ENCODE measurements at places on chromosomes 4 and X.

- DNase-seq = no peak
Measured at GRCh38 chr4:27145597-27145996, 285.0 kb downstream of the STIM2 start.

- DNase-seq = peak; percentile 90
Measured at GRCh38 chr4:153142700-153143438, 61.4 kb upstream of the TRIM2 start.

DNA sequence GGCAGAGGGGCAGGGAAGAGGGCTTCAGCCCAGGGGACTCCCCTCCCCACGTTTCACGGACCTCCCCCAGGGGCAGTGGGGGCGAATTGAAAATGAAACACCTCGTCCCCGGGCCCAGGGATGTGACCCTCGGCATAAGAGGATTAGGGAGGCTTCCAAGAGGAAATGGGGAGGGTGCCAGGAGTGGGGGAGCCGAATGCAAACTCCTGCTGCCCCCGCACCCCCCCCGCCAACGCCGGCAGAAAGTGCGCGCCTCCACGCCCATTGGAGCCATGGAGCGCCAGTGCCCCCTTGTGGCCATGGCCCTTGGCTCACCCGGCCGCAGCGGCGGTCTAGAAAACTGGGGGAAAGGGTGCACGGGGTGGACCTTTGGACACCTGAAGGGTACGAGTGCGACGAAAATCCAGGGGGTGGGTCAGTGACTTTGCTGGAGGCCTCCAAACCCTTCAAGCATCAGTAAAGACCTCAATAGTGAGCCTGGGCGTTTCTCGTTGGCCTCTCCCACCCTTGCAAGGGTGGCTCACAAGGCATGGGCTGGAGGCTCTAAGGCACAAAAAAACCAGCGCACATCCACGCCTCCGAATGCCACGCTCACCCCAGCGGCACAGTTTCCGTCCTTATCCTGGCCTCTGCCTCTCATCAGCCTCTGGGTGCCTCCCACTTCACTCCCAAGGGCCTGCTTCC is 120.8 kb upstream of the PJA1 start:
- DNase-seq = peak; percentile 47

DNA sequence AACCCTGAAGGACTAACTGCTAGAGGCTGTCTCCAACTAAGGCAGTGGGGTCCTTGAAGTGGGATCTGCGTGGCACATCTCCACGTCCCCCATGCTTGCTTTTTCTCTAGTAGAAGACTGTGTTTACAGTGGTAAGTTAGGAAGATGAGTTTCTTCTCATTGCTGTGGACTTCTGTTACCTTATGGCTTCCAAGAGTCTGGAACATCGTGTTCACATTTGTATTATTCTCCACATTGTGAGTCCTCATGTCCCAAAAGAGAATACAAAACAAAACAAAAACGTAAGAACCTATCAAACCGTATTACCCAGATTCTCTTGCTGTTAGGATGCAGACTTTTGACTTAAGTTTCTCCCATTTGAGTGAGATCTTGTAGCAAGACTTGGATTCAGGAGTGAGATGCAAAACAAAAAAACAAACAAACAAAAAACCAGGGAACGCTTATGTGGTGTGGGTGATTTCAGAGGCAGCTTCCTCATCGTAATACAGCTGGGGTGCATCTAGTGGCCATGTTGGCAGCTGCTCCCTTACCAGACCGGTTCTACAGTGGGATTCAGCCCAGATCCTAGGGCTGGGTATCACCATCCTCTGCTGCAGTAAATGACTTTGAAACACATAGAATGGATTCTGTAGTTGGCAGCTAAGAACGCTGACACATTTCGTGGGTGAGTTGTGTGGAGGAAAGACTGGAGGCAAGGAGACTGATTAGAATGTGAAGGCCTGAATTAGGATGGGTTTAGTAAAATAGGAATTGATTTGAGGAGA is 41.3 kb downstream of the TMEM131L start:
- no peak for DNase-seq

- no peak for DNase-seq
Measured at GRCh38 chr4:148443512-148444295, 1.5 kb upstream of the NR3C2 start.

- no peak for DNase-seq
Measured at GRCh38 chr4:126087101-126087500, 772.3 kb downstream of the FAT4 start.

DNA sequence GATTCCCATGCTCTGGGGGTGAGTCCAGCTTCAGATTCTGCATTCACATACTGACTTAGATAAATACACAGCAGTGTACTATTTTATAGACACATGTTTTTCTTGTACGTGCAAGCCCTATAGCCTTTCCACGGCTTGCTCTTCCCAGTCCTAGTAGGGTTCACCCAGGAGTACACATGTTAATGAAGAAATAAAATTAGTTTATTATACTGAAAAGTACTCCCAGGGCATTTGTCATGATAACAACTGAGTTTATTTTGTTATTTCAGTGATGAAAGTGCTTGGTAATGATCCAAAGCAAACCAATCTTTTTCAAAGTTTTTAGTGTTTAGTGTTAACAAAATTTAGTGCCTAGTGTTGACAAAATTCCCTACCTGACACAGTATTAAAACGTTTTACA is 21.3 kb downstream of the MAPK10 start:
- DNase-seq = no peak

DNA sequence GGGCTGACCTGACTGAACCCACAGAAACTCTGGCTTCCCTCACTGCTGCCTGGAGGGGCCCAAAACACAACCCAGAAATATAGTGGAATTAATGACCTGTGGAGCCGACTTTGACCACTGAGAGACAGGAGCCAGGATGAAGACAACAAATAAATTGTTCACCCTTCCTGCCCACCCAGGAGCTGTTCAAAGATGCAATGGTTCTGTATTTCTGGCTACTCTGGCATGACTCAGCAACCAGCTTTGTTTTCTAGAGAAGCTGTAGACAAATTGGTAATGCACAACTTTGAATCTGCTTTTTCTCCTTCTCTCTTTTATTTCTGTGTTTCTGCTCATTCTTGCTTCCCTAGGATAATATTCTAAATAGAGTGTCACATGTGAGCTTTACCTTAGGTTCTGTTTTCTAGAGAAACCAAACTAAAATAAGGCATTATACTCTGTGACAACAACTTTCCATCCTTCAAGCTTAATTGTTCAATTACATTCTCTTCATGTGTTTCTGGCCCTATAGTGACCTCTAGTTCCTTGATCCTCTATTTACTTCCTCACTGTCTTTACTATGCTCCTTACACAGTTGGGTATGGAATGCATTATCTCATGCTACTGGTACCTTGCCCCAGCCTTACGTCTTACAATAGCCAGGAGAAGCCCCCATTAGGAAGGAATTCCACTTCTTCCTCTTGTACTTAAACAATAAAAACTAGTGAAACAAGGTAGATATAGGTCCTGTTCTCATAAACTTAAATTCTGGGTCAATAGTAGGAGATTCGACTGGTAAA is 6.5 kb upstream of the PRKG2 start:
- DNase-seq = no peak

DNA sequence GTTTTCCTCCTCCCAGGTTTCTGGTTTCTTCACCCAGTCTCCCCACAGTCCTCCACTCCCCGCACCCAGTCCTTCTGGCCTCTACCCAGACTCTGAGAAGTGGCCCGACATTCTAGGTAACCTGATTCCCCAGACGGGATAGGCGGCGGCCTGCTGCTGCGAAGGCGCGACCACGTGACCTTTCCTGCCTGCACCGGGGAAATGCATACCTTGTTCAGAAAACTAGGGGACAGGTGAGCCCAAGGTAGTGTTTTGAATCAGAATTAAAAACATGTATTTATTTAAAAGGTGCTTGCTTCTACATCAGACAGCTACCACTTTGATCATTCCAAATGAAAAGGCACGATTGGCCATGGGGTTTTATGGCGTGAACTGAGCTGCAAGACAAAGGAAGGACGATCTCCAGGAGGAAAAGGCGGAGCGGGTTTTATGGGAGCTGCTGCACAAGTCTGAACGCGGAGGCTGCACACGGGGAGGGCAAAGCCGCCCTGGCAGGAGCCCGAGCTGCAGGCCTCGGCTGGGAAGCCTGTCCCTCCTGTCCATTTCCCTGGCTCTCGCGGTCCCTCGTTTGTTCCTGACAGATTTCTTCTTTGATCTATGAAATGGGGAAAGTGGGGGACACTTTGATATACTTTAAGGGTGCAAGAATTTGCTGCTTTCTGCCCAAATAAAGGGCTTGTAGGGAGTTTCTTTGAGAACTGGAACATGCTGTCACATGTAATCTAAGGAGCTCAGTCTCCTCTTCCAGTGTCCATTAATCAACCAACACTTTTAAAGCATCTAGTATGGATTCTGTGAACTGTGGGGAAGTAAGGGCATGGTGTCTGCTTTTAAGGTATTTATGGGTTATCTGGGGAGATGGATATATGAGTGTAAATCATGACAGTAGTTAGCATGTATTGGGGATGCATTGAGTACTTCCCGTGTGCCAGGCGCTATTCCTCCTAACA is 150.9 kb downstream of the SPRY1 start:
- no peak for DNase-seq
